CD4-positive, alpha-beta T cell treated with Interleukin-2 at 100 ng/mL for 4 hours (primary cell): ENCODE measurements at places on chromosomes 7 and 10.

DNA sequence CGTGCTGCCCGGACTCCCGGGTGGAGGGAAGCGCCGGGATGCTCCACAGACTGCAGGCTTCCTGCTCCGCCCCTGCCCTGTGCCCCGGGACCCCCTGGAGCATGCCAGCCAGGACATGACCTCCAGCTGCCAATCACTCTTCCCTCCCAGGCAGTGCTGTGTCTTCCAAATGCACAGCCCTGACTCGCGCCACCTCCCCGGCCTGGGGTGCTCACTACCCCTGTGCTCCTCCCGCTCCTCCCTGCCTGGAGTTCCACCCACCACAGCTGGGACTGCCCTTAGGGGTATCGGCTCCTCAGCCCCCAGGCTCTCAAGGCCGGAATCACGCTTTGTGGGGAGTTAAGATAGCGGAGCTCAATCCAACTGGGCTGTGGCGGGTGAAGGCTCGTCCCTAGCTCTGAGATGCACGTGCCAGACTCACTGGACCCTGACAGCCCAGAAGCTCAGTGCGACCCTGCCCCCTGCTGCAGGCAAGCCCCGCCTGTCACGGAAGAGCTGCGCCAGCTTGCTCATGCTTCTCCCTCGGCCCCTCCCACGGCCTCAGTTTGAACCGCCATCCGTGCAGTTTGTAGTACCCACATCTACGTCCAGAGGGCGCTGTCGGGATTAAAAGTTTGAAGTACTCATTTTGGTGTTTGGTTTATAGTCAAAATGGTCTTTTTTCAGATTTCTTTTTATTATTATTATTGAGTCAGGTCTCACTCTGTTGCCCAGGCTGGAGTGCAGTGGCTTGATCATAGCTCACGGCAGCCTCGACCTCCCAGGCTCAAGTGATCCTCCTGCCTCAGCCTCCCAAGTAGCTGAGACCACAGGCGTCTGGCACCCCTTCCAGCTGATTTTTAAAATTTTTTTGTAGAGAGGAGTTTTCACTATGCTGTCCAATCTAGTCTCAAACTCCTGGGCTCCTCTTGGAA lies 142.5 kb upstream of the TCERG1L start:
- peak; percentile 41 for DNase-seq

GRCh38 chr10:88932539-88933256 lies 19.9 kb downstream of the ACTA2 start:
- peak; percentile 71 for DNase-seq

DNA sequence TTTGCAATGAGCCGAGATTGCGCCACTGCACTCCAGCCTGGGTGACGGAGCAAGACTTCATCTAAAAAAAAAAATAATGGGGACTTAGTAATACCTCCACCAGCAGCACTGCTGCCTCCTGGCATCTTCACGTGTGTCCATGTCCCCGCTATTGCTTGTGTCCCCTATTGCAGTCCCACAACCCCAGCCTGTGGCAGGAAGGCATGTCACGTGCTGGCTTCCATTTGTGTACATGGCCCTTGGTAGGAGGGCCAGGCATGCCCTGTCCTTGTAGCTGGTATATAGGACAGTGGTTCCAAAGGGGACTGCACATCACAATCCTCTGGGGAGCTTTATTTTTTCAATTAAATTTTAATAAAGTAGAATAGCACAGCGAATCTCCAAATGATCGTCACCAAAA lies 5.7 kb downstream of the ZNF783 start:
- no peak for DNase-seq

GRCh38 chr7:151168003-151168786 lies 701 bp upstream of the GBX1 start:
- DNase-seq, result peak; percentile 51

DNA sequence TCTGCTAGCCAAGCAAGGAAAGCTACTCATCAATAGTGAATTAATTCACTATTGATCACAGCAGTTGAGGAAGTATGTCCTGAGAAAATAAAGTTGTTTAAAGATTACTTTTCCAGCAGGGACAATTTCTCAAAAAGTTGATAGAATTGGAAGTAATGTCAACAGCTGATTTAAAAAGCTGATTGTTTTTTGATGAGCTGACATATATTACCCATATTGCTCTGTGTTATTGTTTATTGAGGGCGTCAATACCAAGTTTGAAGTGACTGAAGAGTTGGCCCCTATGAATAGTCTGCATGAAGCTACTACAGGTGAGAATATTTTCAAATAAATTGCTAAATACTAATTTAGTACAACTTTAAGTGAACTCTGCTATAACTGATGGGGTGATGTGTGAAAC lies 28.0 kb downstream of the ZFAND4 start:
- no peak for DNase-seq

DNA sequence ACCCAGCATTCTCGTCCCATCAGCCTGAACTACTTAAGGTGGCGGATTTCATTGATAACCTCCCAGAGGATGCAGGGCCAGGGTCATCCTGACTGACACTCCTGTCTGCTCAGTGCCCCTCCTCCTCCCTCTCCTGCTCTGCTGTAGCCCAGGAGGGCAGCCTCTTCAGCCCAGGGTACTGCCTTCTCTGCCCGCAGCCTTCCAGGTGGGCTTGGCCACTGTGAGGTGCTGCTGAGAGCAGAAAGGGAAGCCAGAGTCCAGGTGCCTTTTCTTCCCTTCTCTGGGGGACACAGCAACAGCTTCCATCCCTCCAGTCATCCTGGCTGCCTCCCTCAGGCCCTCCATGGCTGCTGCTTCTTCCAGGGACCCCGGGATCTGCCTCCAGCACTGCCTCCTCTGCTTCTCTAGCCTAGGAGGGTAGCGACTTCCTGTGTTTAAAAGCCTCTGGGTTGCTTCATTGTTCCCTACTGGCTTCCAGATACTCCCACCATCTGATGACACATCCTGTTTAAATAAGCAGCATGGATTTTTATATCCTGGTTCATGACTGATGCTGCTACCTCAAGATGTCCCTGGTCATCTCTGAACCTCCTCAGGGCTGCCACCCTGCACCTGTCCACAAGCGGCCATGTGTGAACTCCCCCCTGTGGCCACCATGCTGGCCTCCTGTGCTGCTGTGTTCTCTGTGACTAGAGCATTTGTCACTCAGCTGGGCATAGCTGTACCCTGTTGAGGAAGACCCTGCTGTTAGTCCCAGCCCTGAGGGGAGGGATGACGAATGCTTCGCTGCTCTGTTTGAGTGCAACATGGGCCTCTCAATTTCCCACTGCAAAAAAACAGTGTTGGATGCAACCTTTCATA lies 55.8 kb downstream of the AKR1C4 start:
- peak; percentile 6 for DNase-seq

DNA sequence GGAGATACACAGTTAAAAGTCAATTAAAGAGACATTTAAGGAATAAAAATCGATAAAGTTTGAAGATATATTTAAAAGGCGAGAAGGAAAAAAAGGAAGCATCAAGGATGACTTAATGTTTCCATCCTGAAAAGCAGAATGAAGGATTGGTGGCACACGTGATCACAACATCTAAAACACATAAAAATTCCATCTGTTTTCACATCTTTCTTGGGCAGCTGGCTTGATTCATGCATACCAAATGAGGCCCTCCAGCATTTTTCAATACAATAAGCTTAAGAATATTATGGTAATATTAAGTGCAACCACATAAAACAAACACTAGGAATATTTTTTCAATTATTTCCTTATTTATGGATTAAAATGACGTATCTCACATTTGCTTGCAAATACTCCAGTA lies 112.6 kb downstream of the TPK1 start:
- no peak for DNase-seq

GRCh38 chr10:112678581-112678980 lies 231.6 kb downstream of the VTI1A start:
- DNase-seq, result no peak

- no peak for DNase-seq
Measured at GRCh38 chr10:132788180-132788830, 2.4 kb upstream of the NKX6-2 start.

GRCh38 chr7:128781126-128781525 lies 5.5 kb upstream of the OPN1SW start:
- no peak for DNase-seq

GRCh38 chr7:69599286-69599954 lies 1.1 kb downstream of the AUTS2 start:
- no peak for DNase-seq

- no peak for DNase-seq
Measured at GRCh38 chr7:100863406-100863950, 3.7 kb upstream of the TRIP6 start.

DNA sequence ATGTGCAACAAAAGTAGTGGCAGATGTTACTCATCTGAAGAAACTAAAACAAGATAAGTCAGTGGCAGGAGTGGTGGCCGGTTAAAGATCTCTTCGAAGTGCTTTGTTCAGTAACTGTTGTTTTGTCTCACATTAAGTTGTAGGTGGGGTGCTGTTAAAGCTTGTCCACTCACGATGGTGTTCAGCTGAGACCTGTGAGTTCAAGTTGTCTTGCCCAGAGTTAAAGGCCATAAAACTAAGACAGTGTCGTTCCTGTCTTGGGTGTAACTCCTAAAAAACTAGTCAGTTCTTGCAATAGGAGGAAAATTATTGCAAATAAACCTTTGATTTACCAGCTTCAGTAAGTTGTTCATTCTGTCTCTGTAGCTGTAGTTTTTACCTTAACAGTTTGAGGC lies 857 bp upstream of the FOXP2 start:
- DNase-seq, result no peak

DNA sequence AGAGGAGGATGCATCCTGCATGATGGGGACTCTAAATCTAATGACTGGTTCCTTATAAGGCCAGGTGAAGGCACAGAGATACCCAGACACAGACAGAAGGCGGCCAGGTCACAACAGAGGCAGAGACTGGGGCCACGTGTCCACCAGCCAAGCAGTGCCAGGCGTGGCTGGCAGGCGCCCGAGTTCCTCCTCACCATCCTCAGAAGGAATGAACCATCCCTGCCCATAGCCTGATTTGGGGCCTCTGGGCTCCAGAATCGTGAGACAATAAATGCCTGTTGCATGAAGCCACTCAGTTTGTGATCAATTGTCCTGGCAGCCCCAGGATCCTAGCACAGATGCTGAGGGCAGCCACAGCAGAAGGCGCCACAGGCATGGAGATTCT lies 69.0 kb upstream of the TNRC18 start:
- no peak for DNase-seq

GRCh38 chr7:93882468-93882867 lies 8.1 kb downstream of the TFPI2 start:
- DNase-seq, result no peak

DNA sequence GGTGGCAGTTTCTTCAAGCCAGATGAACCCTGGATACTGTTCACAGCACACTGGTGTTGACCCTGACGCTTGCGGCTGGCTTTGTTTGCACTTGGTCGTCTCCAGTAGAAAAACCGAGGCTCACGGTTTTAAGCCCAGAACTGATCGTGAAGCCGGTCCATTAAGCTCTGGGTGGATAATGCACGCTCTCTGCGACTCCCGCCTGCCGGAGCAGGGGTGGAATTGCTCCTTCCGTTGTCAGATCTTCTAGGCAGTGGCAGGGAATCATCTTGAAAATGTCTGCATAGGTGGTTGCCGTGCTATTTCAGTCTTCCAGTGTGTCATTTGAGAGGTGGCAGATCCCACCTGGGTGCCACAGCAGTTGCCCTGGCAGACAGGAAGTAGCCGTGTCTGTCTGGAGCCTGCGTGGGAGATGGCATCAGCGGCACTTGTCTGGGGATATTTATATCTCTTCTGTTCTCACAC lies 35.9 kb upstream of the AP5Z1 start:
- DNase-seq, result peak; percentile 31

- peak; percentile 80 for DNase-seq
Measured at GRCh38 chr10:72340510-72341261, 14.0 kb downstream of the DNAJB12 start.

- DNase-seq, result no peak
Measured at GRCh38 chr10:124256151-124256550, 162.6 kb downstream of the OAT start.

- DNase-seq, result no peak
Measured at GRCh38 chr7:83930262-83930661, 264.3 kb downstream of the SEMA3A start.
